ENCODE measurements at places on chromosomes 12 and 14. TPM values are rescaled to one million over a fixed set of nuclear protein-coding genes. Genes with fewer than 3 reads are reported as not detected.

DNA sequence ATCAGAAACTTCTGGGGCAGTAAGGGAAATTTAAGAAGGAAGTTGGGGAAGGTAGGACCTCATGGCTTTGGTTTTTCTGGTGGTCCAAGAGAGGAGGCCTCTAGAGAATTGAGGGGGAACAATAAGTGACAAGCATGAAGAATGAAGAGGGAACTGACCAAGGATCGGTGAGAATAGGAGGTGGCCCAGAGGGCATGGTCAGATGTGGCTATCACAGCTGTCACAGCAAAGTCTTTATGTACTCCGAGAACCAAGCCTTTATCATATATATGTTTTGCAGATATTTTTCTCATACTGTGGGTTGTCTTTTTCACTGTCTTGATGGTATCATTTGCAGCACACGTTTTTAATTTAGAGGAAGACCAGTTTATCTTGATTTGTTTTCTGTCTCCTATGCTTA, 64.3 kb downstream of the PPP2R5C start:
- H3K27ac ChIP-seq = no peak overlapping the region
- H3K4me1 ChIP-seq = peaks cover 8% of the 10 kb centered on the region
- H3K27me3 ChIP-seq = no peaks in the 10 kb centered on the region
- peaks cover 51% of the 10 kb centered on the region for H3K36me3 ChIP-seq
- H3K4me3 ChIP-seq = no peak overlapping the region
- DNase-seq = no peak

GRCh38 chr12:96882862-96883261, 24.2 kb upstream of the NEDD1 start:
- DNase-seq = peak; percentile 33
- no peak overlapping the region for H3K4me3 ChIP-seq
- H3K36me3 ChIP-seq = no peaks in the 10 kb centered on the region
- no peaks in the 10 kb centered on the region for H3K4me1 ChIP-seq

GRCh38 chr12:98406378-98406777, 109.0 kb upstream of the TMPO start:
- H3K27me3 ChIP-seq = no peaks in the 10 kb centered on the region
- no peak for DNase-seq
- H3K4me3 ChIP-seq = no peak overlapping the region
- H3K4me1 ChIP-seq = peaks cover 6% of the 10 kb centered on the region
- no peak overlapping the region for H3K27ac ChIP-seq
- H3K36me3 ChIP-seq = no peaks in the 10 kb centered on the region

NGB gene
- not detected for total RNA-seq

TRPV4 gene
- 0.09 TPM for total RNA-seq

All from MCF 10A (cell line).